NCI-H69 (cell line): ENCODE measurements at places on chromosomes 4 and X.

DNA sequence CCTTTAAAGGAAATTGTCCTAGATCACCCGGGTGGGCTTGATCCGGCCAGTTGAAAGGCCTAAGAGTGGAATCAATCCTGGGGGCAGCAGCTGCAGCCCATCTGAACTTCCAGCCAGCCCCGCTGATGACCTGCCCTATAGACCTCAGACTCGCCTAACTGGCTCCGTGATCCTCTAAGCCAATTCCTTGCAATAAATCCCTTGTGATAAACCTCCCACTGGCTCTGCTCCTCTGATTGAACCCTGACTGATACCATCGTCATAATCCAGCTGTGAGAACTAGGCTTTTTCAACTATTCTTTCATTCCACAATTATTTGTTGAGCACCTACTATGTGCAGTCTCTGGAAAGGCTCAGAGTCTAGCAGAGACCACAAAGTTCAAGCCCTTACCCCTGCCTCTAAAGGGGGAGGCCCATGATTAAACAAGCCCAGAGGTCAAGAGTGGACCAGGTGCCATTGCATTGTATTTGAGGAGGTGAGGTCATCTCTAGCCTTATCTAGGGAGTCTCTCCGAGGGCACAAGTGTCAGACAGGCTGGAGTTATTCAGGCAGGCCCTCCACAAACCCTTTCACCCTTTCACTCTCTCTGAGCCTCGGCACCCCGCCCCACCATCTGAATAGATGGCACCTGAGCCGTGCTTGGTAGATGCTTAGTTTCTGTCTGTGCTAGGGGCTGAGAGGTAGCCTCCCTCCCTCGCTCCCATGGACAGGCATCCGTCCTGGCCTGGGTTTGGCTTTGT is 20.5 kb upstream of the GPR78 start:
- DNase-seq = no peak

DNA sequence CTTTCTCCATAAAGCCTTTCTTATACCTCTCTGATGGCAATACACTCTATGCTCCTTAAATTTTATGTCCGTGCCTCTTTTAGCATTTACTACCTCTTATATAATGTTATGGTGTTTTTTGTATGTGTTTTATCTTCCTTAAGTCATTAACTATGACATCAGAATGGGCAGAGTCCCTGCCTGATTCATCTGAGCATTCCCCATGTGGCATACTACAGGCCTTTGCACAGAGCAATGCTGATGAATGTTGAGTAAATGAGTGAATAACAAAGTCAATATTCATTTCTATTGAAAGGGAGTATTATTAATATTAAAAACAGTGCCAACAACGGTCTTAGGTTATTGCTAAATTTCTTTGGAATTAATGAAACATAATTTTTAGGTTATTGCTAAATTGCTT is 18.8 kb upstream of the RPS6KA3 start:
- DNase-seq = no peak

DNA sequence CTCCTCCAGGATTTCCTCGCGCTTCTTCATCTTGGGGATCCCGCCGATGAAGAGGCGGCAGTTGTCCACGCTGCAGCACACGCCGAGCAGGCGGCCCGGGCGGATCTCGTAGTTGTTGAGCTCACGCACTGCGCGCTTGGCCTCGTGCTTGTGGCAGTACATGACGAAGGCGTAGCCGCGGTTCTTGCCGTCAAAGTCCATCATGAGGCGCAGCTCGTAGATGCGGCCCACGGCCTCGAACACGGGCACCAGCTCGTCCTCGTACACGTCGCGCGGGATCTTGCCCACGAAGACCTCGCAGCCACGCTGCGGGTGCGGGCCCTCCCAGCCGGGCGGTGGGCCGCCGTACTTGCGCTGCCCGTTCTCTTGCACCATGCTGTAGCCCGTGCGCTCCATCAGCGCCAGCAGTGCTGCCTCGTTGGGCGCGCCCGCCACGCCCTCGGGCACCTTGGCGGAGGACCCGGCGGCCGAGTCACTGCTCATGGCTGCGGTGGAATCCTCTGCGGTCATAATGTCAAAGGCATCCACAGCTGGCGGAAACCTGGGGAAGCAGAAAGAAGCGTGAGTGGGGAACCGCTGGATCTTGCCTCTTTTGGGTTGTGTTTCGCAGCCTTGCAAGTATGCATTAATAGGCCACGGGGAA is 103.4 kb downstream of the CHRNA9 start:
- DNase-seq = no peak

DNA sequence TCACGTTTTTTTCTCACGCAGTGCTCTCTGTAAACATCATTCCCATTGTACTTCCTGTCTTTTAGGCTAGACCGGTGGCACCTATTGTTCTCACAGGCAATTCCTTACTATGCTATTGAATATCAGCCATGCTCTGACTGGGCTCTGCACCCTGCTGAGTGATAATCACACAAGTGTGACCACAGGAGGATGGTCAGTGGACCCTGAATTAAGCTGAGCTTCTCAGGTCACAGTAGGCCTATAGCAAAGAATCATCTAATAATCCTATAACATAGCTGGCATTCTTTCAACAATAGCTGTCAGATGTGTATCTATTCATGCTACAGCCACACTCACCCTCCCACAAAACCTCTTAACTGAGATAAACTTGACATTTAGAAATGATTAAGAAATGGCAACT is 2399.8 kb upstream of the TENM3 start:
- peak; percentile 79 for DNase-seq

GRCh38 chr4:79340568-79340967 is 14.7 kb upstream of the NAA11 start:
- no peak for DNase-seq

DNA sequence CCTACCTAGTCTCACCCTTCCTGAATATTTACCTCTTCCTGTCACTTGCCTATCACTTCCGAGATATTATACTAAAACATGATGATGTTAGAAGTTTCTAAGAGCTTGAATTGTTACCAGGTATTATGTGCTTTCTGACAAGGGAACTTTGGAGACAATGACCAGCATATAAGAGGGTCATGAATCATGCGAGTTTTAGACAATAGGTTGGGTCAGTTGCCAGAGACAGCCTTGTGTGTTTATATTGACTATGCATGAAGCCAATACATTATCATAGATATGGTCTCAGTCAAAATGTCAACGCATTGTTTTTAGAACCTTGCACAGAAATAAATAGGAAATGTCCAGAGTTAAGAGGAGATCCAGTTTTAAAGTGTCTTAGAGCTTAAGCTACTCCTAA is 116.8 kb downstream of the KLHL4 start:
- no peak for DNase-seq

- no peak for DNase-seq
Measured at GRCh38 chrX:54561622-54562021, 31.6 kb downstream of the GNL3L start.

DNA sequence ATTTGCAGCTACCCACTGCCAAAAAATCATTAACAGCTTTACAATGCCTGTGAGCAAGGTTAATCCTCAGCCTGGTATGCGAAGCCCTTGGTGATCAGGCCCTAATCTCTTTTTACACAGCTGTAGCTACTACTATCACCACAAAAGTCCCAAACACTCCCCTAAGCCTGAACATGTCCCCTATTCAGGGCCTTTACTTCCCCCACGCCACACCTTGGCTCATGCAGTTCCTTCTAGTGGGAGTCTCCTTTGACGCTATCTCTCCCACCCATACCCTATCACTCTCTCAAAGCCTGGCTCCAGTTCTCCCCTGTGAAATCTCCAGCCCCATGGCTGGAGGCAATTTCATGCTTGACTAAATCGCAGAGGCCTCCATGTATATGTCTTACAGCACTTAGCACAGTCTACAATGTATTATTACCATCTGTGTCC is 90.6 kb upstream of the CBR4 start:
- DNase-seq = no peak

DNA sequence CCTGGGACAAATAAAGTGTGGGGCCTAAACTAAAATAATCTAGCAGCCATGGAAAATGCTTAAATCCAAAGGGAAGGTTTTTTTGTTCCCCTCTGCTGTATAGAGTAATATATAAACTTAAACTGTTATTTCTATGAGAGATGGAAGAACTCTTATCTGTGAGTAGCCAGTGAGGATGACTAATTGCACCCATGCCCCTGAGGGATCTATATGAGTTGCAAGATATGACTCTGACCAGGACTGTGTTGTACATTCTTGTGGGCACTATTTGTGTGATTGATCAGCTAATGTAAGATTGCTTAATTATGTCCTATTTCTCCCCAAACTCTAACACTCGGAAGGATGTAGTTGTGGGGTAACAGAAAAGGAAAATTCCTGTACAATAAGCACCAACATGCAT is 35.2 kb upstream of the AMBN start:
- DNase-seq = no peak

GRCh38 chrX:9362363-9362928 is 102.4 kb upstream of the TBL1X start:
- DNase-seq = no peak

DNA sequence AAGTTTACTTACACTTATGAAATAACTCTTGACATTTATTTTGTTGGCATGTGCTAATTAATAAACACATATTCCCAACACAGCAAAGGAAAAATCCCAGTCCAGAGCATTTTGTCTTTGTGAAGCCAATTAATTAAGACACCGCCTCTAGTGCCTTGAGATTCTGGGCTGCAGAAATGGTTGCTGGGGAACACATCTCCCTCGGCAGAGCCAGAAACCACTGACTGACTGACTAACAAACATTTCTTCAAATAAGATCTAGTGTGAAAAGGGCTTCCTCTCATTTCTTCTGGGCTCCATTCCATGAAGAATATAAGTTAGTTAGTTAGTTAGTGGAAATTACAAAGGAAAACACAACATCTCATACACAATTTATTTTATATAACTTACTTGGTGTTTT is 28.4 kb upstream of the NAP1L5 start:
- peak; percentile 12 for DNase-seq

- no peak for DNase-seq
Measured at GRCh38 chr4:95674521-95674981, 125.8 kb upstream of the UNC5C start.

- peak; percentile 88 for DNase-seq
Measured at GRCh38 chrX:40154250-40154852, 56.6 kb upstream of the BCOR start.

GRCh38 chr4:25859429-25860148 is 3.2 kb downstream of the SEL1L3 start:
- DNase-seq = peak; percentile 76

GRCh38 chr4:15233626-15234025 is 194.2 kb upstream of the C1QTNF7 start:
- no peak for DNase-seq

GRCh38 chrX:73683236-73683859 is 120.4 kb downstream of the CHIC1 start:
- DNase-seq = no peak

- no peak for DNase-seq
Measured at GRCh38 chr4:94961420-94961819, 203.7 kb downstream of the BMPR1B start.

- DNase-seq = no peak
Measured at GRCh38 chr4:144666539-144667175, 20.7 kb downstream of the HHIP start.
